ENCODE measurements at places on chromosomes 4 and X.

DNA sequence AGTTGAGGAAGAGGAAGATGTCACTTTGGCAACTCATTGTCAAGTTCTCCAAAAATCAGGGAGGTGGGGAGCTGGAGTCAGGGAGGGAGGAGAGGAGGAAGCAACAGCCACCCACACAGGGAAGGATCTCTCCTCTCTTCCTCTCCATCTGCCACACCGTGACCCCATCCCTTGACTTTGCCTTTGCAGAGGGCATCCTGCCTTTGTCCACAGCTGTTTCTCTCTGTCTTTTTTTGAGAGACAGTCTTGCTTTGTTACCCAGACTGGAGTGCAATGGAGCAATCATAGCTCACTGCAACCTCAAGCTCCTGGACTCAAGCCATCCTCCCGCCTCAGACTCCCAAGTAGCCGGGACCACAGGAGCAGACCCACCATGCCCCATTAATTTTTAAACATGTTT, 276.0 kb downstream of the SHOX start:
- no peak for DNase-seq

DNA sequence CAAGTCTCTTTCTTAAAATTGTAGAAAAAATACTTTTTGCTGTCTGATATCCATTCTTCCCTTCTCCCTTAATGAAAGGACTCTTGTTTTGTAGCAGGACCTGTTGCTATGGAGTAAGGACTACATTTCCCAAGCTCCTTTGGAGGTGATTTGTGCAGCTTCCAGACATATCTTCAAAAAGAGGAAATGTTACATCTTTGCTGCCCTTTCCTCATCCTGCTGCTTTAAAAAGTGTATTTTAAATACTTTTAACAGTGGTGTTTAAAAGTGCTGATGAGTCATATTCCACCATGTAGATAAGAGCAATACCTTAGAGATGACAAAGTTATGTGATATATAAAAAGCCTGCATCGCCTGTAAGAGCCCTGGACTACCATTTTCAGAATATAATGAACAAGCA, 98.7 kb downstream of the CFAP299 start:
- DNase-seq: no peak

DNA sequence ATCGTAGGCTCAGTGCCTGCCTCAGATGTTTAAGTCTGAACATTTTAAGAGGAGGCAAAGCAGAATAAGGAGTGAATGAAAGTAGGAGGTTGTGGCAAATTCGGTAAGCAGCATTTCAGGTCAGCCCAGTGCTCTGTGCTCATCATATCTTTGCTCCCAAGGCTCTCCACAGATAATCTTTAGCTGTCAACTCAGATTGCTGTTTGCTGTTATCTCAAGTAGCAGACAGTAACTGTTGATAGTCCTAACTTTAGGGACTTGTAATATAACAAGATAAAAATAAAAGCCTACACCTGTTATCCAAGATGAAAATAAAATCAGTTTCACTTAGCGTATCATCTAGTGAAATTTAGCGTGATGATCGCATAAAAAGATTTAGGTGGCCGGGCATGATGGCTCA, 18.6 kb upstream of the CLTRN start:
- no peak for DNase-seq

- DNase-seq: no peak
Observed at GRCh38 chr4:140867356-140867755, 111.2 kb upstream of the TBC1D9 start.

DNA sequence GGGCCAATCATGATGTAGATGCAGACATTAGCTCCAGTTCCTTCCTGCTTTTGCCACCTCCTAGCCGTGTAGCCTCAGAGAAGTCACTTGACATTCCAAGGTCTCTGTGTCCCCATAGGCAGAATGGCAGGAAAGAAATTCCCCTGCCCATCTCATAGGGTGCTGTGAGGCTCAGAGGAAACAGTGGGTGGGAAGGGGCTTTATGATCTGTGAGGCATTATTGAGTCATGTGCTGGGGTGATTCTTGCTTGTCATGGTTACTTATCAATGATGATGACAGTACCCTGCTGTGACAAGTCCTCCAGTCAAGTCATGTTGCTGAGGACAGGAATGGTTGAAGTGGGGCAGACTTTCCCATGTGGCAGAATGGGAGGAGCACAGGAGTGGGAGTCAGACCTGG, 63.7 kb downstream of the MSX1 start:
- no peak for DNase-seq

DNA sequence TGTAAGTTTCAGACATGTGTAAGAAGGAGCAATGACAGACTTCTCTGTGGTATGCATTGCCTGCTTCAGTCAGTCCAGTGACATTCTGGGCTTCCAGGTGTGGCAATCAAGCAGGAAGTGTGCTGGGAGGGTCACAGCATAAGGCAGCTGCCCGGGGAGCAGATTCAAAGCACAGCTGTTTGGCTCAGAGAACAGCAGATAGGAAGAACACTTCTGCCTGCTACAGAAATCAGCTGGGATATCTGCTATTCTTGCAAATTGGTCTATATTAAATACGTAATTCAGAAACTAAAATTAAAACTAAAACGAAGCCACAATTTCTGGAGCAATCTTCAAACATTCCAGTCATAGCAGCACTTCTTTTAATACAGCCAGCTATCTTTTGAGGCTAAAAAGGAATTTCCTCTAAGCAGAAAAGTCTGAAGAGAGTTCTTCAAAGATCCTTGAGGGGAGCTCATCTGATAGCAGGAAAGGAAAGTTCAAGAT, 47.5 kb upstream of the GALNT7 start:
- DNase-seq: no peak

DNA sequence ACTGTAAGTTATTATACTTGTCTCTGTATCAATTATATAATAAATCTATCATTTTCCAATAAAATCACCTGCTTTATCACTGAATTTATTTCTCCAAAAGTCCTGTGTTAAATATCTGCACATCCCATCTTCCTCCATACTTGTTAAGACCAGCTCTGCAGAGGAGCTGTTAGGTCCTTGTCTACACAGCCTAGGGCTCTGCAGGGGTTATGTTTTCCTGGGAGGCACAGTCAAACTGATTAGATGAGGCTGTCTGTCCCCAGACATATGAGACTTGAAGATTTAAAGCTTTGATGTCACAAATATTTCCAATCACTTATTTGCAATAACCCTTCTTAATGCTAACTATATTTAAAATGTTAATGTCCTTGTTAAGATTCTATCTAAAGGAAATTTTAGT, 446.8 kb downstream of the TRAM1L1 start:
- DNase-seq: no peak

Data from amygdala (tissue), 56 donors.